Kasumi-1 (cell line): ENCODE measurements at places on chromosomes 2 and 18.
A peak's percentile ranks its signal among the peaks of the same experiment; 100 is the strongest.

GRCh38 chr2:158191076-158191895, 89.6 kb downstream of the UPP2 start:
- no peak for DNase-seq

DNA sequence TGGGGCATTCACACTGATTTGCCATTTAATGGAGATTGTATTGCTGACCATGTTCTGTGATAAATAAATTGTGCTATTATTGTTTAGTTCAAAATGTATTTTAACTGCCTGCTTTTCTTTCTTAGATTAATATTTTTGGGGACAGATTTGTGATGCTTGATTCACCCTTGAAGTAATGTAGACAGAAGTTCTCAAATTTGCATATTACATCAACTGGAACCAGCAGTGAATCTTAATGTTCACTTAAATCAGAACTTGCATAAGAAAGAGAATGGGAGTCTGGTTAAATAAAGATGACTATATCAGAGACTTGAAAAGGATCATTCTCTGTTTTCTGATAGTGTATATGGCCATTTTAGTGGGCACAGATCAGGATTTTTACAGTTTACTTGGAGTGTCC, 1.8 kb downstream of the DNAJC10 start:
- DNase-seq, result no peak

- no peak for DNase-seq
Measured at GRCh38 chr2:143903172-143903856, 616.6 kb downstream of the ZEB2 start.

DNA sequence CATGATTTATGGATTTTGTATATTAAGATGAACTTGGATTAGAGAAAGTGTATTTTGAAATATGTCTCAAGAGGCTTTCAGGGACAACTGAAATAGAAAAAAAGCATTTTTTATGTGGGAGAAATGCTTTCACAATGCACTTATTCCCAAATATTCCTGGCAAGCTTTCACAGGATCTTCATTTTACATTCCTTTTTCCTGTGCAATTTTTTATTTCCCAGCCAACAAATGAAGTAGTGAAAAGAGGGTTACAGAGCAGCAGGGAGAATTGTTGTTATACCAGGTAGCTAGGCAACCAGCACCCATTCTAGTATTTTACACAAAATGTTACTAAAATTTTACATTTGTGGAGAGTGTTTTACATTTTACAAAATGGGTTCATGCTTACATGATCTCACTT, 167.0 kb upstream of the RPRM start:
- DNase-seq, result no peak

DNA sequence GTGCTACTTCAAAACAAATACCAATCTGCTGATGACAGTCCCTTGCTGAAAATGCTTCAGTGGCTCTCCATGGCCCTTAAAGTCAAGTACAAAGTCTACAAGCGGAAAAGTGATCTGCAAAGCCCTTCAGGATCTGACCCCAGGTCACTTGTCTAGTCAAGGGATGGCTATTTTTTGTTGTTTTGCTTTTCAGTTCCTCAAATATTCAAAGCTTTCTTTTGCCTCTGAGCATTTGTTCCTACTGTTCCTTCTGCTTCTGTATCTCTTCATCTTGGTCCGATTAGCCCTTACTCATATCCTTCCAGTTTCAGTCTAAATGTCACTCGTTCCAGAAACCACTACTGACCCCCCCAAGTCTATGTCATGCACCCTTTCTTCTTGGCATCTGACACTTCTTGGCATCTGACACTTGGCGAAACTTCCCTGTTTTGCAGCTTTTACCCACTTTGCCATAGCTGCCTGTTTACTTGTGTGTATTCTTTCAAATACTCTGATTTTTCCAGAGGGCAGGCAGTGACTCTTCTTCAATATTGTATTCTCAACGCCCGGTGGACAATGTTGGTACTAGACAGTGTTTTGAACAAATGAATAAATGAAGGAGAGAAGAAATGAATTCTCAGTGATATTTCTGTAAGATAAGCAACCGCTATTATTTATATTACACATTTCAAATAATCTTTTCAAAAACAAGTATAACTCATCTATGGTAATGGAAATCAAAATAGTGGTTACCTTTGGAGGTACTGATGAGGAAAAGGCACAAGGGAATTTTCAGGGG, 175.9 kb upstream of the FN1 start:
- no peak for DNase-seq

DNA sequence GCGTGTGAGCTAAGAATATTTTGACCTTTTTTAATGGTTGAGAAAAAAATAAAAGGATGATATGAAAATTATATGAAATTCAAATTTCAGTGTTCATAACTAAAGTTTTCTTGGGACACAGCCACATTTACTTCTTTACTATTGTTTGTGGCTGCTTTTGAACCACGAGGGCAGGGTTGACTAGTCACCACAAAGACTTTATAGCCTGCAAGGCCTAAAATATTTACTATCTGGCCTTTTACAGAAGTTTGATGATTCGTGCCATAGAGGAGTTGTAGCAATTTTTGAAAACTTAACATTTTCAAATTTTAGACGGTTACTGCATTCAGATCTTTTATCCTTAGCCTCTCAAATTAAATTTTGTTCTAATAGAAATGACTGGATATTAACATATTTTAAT, 69.9 kb downstream of the LIMS1 start:
- peak; percentile 18 for DNase-seq

DNA sequence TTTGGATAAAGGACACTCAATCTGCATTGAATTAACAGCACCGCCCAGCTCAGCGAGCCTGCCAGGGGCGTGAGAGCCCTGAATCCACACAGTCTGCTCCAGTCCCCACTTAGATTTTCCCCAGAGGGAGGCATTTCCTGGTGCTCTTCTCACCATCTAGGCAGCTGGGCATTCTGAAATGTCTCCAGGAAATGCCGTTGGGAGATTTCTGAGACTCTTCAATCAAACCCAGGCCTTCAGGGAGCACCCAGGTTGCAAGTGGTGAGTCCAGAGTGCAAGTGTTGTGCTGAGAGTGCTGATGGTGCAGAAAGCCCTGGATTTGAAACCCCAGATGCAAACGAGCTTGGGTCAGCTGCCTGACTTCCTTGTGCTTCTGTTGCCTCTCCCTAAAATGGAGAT, 23.4 kb upstream of the TMEM37 start:
- DNase-seq, result no peak

DNA sequence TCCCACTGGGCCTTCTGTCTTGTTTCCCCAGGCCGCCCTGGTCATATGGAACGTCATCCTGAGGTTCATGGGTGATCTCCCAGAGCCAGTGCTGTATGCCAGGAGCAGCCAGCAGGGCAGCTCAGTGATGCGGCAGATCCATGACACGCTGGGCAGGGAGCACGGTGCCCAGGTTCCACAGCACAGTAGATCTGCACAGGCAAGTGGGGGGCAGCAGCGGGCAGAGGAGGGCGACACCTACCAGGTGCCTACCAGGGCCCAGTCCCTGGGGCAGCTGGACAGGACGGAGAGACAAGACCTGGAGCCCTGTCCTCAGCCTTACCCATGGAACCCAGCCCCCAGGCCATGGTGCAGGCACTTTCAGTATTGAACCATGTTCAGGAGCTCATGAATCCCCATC, 36.1 kb upstream of the GPR17 start:
- no peak for DNase-seq

GRCh38 chr2:74457549-74458131, 598 bp upstream of the WBP1 start:
- no peak for DNase-seq

GRCh38 chr18:7381307-7381706, 150.4 kb downstream of the LRRC30 start:
- DNase-seq, result no peak

GRCh38 chr2:204197336-204198005, 260.9 kb downstream of the ICOS start:
- no peak for DNase-seq

DNA sequence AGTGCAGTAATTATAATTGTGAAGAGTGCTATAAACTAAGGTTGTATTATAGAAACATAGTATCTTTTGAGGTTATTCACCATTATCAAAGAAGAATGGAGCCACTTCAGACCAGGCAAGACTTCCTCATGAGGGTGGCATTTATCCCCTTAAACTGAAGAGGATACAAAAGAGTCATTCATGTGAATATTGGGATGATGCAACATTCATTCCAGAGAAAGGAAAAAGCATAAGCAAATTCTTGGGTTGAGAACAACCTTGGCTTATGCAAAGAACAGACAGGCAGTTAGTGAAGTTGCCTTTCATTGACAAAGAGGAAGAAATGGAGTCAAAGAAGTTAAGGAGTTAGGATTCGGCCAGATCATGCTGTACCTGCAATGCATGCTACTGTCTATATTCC, 682.5 kb downstream of the MBD2 start:
- no peak for DNase-seq

DNA sequence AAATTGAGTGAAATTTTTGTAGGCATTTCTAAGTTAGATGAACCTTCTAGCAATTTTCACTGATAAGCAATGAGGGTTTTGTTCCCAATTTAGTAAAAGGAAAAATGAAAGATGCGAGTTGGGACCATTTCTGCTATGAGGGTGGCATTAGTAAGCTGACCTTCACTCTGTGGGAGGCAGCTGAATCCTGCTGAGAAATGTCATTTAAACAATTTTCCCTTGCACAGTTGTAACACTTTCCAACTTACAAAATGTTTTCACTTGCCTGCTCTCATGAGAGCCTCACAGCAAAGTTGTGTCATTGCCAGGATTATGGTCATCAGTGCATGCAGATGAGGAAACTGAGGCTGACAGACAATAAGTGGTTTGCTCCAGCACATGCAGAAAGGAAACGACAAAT, 527.7 kb downstream of the TNS1 start:
- no peak for DNase-seq

GRCh38 chr2:161839926-161840325, 215.7 kb downstream of the SLC4A10 start:
- no peak for DNase-seq

DNA sequence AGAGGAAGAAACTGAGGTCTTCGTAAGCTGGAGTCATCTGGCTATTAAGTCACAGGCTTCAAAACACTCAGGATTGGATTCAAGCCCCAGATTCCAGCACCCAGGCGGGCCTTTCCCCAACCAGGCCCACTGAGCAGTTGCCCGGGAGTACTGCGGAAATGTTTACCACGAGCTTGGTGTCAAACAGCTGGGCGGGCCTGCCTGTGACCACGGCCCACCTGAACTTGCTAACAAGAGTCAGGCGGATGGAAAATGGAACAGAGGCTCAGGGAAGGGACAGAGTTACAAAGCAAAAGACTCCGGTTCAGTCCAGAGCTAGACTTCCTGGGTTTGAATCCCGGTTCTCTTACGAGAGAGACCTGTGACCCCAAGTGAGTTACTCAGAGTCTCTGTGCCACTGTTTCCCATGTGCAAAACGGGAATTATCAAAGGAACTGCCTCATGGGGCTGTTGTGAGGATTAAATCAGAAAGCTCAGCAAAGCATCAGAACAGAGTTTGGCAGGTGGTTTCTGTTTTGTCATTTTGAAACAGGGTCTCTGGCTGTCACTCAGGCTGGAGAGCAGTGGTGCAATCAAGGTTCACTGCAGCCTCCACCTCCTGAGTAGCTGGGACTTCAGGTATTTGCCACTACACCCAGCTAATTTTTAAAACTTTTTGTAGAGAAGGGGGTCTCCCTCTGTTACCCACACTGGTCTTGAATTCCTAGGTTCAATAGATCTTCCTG, 49.0 kb upstream of the TFCP2L1 start:
- DNase-seq, result no peak

DNA sequence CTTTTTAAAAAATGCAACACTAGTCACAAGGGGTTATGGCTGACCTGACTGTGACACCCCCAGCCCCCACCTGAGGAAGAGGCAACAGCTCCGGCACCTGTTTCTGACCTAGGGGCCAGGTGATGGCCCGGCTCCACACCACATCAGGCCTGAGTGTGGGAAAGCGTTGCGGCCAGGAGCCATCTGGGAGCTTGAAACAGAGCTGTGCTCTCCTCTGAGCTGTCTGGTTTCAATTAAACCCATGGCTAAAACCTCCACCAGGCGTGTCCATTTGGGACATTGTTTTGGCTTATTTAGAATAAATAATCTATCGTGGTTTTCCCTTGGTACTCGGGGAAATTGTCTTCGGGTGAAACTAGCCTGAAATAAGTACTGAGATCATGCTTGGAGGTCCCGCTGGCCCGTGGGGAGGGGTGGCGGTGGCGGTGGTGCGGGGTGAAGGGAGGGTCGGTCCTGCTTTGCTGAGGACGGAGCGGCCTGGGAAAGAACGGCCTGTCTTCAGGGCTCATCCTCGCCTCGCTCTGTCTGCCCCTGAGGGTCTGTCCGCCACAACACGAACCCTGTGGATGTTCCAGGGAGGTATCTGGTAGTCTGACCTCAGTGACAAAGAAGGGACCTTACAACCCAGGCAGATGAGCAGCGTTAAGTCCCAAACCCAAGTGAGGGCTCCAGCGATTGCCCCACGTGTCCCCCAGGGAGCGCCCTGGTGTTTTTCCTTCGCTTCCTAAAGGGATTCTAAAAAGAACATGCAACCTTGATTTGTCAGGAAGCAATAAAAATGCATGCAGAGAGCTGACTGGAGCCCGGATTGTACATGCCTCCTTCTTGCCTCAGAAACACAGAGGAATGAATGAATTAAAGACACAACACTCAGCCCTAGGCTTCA, 58.7 kb downstream of the IL1RL2 start:
- no peak for DNase-seq

DNA sequence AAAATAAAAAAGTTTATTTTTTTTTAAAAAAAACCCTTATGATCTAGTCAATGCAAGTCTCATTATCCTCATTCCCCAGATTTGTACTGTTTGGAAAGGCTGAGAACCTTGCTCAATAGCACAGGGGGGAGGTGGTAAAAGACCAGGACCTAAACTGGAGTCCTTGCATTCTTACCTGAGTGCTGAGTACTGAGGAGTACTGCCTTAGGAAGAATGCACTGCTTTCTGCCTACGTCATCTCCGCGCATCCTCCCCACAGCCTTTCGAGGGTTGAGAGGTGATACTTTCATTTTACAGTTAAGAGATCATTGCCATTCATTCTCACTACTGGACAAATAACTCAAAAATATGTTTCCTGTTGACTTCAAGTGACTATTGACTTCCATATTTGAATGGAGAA, 73.8 kb downstream of the MAP3K20 start:
- DNase-seq, result no peak

- DNase-seq, result no peak
Measured at GRCh38 chr2:144780983-144781382, 261.1 kb upstream of the ZEB2 start.
